ENCODE measurements at places on chromosomes 3 and 15.
A peak's percentile ranks its signal among the peaks of the same experiment; 100 is the strongest.

- DNase-seq, result no peak
Observed at GRCh38 chr15:59885832-59886231, 118.3 kb upstream of the FOXB1 start.

- DNase-seq, result no peak
Observed at GRCh38 chr15:39629371-39629770, 48.5 kb downstream of the THBS1 start.

- no peak for DNase-seq
Observed at GRCh38 chr3:124200407-124200806, 208.5 kb upstream of the ROPN1 start.

GRCh38 chr3:134149286-134149685 lies 101.4 kb downstream of the RYK start:
- no peak for DNase-seq

- no peak for DNase-seq
Observed at GRCh38 chr3:178585454-178585853, 49.2 kb downstream of the KCNMB2 start.

DNA sequence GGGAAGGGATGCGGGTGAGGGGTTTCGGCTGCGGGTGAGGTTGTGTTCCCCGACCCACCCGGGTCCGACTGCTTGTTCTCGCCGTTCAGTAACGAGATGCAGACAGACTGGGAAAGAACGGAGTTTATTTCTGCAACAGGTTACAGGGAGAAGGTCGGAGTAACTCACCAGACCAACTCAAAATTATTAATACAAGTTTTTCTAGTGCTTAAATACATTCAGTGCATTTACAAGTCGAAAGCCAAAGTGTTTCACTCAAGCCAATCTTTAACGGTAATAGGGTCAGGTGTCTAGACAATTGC lies 492 bp upstream of the HIGD1A start:
- no peak for DNase-seq

- DNase-seq, result no peak
Observed at GRCh38 chr3:190768891-190769290, 93.6 kb downstream of the GMNC start.

- DNase-seq, result peak; percentile 3
Observed at GRCh38 chr3:23076437-23076836, 126.7 kb upstream of the UBE2E2 start.
